ENCODE measurements at places on chromosomes 3 and 15. TPM values are rescaled to one million over a fixed set of nuclear protein-coding genes. Genes with fewer than 3 reads are reported as not detected.

The PAK6 gene
- total RNA-seq = 0.65 TPM

The MNS1 gene
- 3.0 TPM for total RNA-seq

The DMXL2 gene
- total RNA-seq = 20.3 TPM

The SYNPR gene
- total RNA-seq = not detected

The CCDC191 gene
- 1.7 TPM for total RNA-seq

The RETNLB gene
- total RNA-seq = not detected

The PRICKLE2 gene
- total RNA-seq = 2.4 TPM

The SLC24A5 gene
- total RNA-seq = not detected
